ENCODE measurements at places on chromosomes 16 and 17.

GRCh38 chr17:69492410-69493071, 78.0 kb downstream of the MAP2K6 start:
- DNase-seq = no peak

GRCh38 chr16:78290872-78291591, 191.6 kb downstream of the WWOX start:
- DNase-seq = no peak

GRCh38 chr16:3259836-3260235, 3.4 kb upstream of the MEFV start:
- DNase-seq = peak; percentile 44

DNA sequence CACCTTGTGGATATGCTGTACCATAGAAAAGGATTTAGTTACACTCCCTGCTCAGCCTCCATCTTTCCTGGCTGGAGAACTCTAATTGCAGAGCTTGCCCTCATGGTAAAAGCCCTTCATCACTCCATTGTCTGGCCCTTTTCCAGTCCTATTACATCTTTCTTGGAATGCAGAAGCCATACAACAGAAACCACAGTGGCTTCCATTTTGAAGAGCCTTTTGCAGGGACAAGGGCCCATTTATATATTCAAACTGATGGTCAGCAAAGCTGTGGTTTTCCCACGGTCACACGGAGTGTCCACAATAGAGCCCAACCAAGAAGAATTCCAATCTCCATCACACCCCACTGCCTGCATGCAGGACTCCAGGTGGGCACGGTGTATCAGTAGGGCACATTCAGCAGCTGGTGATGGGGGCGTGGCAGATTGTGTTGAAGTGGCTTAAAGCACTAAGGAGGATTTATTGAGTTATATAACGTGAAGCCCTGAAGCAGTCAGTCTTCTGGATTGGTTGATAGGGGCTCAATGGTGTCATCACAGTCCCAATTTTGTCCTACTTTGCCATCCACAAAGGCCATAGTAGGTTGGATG, 20.3 kb downstream of the COPRS start:
- no peak for DNase-seq

Measured in inflammatory macrophage (primary cell).